ENCODE measurements at places on chromosomes 16 and 17. TPM values are rescaled to one million over a fixed set of nuclear protein-coding genes. Genes with fewer than 3 reads are reported as not detected.

ZP2 gene
- 0.11 TPM for total RNA-seq

KIF2B gene
- total RNA-seq: not detected

OR4D1 gene
- total RNA-seq: not detected

KIF22 gene
- 15.1 TPM for total RNA-seq

TMEM235 gene
- total RNA-seq: 2.2 TPM

PSME3 gene
- total RNA-seq: 65.9 TPM

MARVELD3 gene
- total RNA-seq: 0.11 TPM

VWA3A gene
- not detected for total RNA-seq

TP53TG3B gene
- total RNA-seq: not detected

SCN4A gene
- under 0.01 TPM for total RNA-seq

TBC1D26 gene
- total RNA-seq: not detected

SMTNL2 gene
- not detected for total RNA-seq

DLG4 gene
- 7.0 TPM for total RNA-seq

TSPAN10 gene
- 0.43 TPM for total RNA-seq

SDR42E2 gene
- total RNA-seq: 0.43 TPM

CCL1 gene
- not detected for total RNA-seq

EPX gene
- not detected for total RNA-seq

C16orf96 gene
- total RNA-seq: not detected

HS3ST4 gene
- not detected for total RNA-seq

SPATA20 gene
- total RNA-seq: 21.6 TPM

CLEC3A gene
- not detected for total RNA-seq

PPY gene
- not detected for total RNA-seq

ITGAL gene
- under 0.01 TPM for total RNA-seq

YPEL3 gene
- total RNA-seq: 22.9 TPM

HOXB13 gene
- total RNA-seq: not detected

CLEC18B gene
- total RNA-seq: not detected

POLR3K gene
- total RNA-seq: 4.8 TPM

ASIC2 gene
- total RNA-seq: 0.34 TPM

GSG1L2 gene
- total RNA-seq: not detected

PAM16 gene
- 16.4 TPM for total RNA-seq

TK1 gene
- 35.9 TPM for total RNA-seq

ARHGAP44 gene
- 0.43 TPM for total RNA-seq

CCR7 gene
- total RNA-seq: not detected

ATAD5 gene
- 1.1 TPM for total RNA-seq

CD300A gene
- total RNA-seq: not detected

KRT36 gene
- 0.22 TPM for total RNA-seq

LRRC37B gene
- total RNA-seq: 7.3 TPM

TBCD gene
- 62.7 TPM for total RNA-seq

CSH1 gene
- total RNA-seq: not detected

C17orf78 gene
- not detected for total RNA-seq

CRYBA1 gene
- not detected for total RNA-seq

HIC1 gene
- 50.0 TPM for total RNA-seq

HLF gene
- total RNA-seq: not detected

BAIAP3 gene
- total RNA-seq: 1.3 TPM

KRTAP16-1 gene
- total RNA-seq: not detected

EIF5A gene
- total RNA-seq: 483 TPM

HAS3 gene
- 14.5 TPM for total RNA-seq

TERB1 gene
- total RNA-seq: 0.09 TPM

CCL16 gene
- 0.11 TPM for total RNA-seq

TEKT1 gene
- total RNA-seq: 0.11 TPM

NTN1 gene
- 5.7 TPM for total RNA-seq

KCNH4 gene
- under 0.01 TPM for total RNA-seq

ANKRD40 gene
- 30.9 TPM for total RNA-seq

HIGD1B gene
- total RNA-seq: not detected

TTYH2 gene
- 0.60 TPM for total RNA-seq

CCDC154 gene
- total RNA-seq: 0.17 TPM

PIK3R5 gene
- not detected for total RNA-seq

ZPBP2 gene
- not detected for total RNA-seq

ABCC12 gene
- not detected for total RNA-seq
